Cortex of kidney (tissue), 1 donor: ENCODE measurements at places on chromosomes 7 and 10.

- no peak for DNase-seq
These were observed 202.0 kb upstream of the SEMA3E start for GRCh38 chr7:83850941-83851340.

- DNase-seq, result no peak
These were observed 32.1 kb upstream of the PSMG3 start for GRCh38 chr7:1601956-1602355.

DNA sequence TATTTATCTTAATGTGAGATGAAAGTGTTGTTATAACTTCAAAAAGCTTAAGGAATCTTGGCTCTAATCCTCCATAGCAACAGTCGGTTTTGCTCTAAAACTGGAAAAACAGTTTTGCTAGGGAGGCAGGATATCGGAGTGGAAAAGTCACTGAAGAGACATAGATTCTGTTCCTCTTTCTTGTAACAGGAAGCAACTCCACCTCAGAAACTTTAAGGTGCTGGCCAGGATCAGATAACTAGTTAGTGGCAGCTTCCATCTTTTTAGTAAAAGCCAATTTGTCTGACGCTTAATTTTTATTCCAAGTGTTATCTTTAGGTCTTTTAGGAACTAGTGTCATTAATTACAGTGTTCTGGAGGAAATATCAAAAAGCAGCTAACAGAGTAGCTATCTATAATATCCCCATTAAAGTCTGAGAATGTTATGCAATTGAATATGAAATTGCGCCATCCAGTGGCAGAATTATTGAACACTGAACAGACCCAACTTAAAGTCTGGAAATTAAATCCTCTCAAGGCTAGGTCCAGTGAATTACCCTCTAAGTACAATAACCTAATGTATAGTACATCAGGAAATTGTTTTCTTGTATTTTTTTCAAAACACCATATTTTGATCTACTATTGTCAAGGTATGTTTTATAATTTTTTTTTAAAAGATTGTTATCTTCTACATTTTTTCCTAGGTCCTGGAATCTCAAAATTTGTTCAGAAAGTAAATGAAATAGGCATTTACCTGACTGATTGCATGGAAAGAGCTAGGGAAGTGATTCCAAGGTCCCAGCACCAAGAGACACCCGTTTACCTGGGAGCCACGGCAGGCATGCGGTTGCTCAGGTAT is 65.9 kb upstream of the CC2D2B start:
- no peak for DNase-seq

DNA sequence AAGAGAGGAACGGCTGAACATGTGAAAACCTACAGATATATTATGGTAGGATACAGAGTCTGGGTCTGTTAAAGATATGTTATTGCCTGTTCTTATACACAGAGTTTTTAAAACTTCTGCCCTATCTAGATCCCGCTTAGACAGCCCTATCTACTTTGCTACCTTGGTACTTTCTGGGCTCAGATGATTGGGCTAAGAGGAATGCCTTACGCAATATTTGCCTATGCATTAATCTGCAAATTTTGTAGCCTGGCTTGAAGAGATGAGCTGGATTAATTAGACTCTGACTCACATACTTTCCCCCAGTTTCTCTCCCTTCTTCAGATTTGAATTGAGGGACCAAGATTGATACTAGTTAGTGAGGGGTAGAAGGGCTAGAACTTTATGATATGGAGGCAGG is 33.6 kb upstream of the A1CF start:
- no peak for DNase-seq

GRCh38 chr10:16779384-16779915 is 37.8 kb downstream of the RSU1 start:
- DNase-seq, result no peak

GRCh38 chr7:104111271-104111670 is 96.5 kb downstream of the ORC5 start:
- no peak for DNase-seq

DNA sequence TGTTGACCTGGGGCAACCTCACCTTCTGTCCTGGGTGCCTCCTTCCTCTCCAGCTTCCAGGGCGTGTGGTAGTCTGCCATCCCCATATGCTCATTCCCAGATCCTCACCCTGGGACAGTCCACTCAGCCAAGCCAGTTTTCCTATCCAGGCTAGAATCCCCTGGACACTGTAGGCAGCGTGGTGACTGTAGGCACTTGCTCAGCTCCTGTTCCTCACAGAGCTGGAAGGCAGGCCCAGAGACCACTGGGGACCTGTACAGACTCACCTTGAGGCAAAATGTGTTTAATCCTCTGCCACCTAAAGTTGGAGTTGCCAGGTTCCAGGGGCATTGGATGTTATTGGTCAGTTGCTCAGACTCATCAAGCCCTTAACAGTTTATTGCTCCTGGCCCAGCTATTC is 2.4 kb upstream of the GRID1 start:
- DNase-seq, result no peak

DNA sequence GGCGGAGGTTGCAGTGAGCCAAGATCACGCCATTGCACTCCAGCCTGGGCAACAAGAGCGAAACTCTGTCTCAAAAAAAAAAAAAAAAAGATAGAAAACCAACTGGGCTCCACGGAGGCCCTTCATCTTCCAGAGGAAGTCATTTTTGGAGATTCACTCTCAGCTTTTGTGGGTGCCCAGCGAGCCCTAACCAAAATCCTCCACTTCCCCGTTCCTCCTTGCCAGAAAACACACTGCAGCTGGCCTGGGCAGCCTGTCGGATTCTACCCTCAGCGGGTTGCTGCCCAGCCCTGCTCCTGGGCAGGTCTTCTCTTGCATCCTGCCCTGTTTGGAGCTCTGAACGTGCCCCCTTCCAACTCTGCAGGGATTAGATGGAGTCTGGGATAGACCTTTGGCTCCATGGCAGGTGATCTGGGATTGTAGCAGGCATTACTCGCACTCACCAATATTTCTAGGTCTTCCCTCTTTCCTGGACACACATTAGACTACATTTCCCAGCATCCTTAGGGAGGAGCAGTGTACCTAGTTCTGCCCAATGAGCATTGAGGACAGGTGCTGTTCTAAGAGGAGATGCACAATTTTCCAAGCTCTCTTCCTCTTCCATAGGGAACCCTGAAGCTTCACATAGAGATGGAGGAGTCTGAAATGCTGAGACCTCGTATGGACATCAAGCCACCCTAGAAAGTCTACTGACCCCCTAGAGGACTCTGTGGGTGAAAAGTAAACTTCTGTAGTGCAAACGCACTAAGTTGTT is 4.6 kb downstream of the GRID2IP start:
- no peak for DNase-seq

- no peak for DNase-seq
These were observed 5.2 kb upstream of the ARHGAP22 start for GRCh38 chr10:48609899-48610584.

DNA sequence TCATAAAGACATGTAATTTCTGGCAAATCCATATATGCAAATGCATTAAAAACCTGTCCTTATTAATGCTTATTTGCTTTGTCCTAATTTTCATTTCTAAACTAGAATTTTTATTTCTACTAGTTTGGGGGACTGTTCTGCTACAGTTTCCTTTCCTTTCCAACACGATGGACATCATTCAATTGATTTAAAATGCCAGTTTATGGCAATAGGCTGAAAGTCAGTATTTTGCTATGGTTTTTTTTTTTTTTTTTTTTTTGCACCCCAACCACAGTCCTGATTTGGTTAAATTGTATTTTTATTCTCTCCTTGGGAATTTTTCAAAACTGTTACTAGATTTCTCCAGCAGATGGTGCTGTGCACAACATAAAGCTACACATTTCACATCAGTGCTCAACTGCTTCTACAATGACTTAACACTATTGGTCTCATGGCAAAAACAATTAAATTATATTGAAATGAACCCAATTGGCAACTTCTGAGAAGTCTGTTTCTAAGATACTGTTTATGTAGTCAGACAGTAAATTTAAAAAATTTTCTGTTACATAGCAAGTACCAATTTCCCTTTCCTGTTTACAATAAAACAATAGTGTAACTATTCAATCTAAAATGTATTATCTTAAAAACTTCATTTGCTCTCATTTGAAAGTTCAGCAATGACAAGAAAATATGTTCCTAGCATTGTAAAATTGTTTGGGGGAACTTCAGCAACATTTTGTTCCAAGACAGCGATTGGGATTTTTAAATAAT is 193.8 kb upstream of the CCDC6 start:
- DNase-seq, result no peak

DNA sequence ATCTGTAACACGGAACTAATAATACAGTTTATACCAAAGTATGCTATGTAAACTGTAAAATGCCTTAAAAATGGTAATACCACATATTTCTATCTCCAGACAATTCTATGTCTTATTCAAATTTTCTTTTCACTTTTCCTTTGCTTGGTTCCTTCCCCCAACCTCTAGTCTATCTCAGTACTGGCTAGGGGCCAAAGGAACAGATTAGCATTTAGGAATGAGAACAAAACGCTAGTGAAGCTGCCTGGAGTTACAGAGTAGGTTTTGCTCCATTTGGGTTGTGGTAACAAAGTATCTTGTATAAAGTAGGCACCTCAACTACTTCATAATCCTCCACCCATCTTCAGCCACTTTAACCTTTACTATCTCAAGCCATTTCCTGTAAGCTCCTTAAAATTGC is 94.1 kb downstream of the HBP1 start:
- no peak for DNase-seq

GRCh38 chr10:93352638-93353383 is 129.3 kb downstream of the MYOF start:
- DNase-seq, result no peak

DNA sequence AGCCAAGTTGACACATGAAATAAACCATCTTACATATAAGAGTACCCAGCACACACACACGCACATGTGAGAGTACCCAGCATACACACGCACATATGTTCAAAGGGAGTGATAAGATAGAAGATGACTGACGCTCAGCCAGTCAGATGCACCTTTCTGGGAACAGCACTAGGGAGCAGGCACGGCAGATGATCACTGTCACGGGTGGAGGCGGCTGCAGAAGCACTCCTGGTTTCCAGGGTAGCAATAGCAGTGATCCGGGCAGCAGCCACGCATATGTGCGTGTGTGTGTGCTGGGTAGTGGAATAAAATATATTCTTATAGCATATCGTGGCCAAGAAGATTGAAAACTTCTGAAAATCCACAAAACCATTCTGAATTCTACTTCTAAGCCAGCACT is 85.8 kb upstream of the NAMPT start:
- DNase-seq, result no peak
